ENCODE measurements at places on chromosomes 2 and 18.
A peak's percentile ranks its signal among the peaks of the same experiment; 100 is the strongest.

DNA sequence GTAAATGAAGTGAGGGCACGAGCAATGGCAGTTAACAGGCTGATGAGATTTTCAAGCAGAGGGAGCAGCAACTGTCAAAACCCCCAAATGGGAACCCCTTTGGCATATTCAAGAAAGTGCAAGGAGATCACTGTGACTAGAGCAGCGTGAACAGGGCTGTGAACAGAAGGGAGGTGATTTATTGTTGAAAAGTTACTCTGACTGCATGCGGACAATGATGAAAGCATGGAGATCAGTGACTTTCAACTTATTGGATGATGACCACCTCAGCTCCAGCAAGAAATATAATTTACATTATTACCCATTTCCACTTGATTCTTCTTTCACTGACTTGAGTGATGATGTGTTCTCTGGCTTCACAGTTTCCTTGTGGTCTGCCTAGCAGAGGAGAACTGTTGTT lies 187.8 kb upstream of the BOD1L2 start:
- DNase-seq = no peak

GRCh38 chr2:21282515-21282898 lies 158.7 kb downstream of the TDRD15 start:
- DNase-seq = no peak

GRCh38 chr2:146385031-146385430 lies 1459.8 kb upstream of the ACVR2A start:
- DNase-seq = no peak

DNA sequence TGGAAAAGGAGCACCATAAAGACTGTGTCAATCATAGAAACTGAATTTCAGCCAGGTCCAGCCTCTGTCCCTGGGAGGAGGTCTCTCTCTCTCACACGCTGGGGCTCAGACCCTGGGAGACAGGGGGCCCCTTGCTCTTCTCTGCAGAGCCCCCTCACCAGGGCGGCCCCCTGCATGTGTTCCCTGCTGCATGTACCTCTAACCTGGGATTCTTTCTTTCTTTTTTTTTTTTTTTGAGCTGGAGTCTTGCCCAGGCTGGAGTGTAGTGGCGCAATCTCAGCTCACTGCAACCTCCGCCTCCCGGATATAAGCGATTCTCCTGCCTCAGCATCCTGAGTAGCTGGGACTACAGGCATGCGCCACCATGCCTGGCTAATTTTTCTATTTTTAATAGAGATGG lies 46.5 kb downstream of the TPO start:
- no peak for DNase-seq

GRCh38 chr2:13611939-13612338 lies 895.2 kb downstream of the TRIB2 start:
- peak; percentile 7 for DNase-seq

DNA sequence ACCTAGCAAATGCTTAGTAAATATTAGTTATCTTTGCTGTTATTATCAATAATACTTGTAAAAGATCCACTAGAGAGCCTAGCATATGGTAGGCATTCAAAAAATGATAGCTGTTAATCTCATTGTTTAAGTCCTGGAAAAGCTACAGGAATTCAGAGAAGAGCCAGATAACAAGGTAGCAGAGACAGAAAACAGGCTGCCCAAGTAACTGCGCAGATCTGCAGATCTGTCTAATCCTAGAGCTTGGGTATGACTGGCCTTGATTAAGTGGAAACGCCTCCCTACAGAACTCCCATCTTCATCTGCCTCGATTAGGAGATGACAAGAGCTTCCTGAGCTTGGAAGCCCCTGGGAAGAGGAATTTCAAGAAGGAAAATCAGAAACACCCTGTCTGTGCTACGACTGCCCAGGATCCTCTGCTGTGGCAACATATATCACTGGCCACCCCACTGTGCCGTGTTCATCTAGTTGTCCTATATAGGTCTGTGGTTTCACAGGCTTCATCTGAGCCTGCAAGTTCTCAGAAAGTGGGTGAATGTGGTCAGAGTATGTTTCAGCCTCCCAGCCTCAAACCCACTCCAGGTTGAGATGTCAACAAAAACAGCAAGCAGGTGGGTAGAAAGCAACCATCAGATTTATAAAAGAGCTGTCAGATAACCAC lies 151.5 kb upstream of the PKDCC start:
- DNase-seq = no peak

DNA sequence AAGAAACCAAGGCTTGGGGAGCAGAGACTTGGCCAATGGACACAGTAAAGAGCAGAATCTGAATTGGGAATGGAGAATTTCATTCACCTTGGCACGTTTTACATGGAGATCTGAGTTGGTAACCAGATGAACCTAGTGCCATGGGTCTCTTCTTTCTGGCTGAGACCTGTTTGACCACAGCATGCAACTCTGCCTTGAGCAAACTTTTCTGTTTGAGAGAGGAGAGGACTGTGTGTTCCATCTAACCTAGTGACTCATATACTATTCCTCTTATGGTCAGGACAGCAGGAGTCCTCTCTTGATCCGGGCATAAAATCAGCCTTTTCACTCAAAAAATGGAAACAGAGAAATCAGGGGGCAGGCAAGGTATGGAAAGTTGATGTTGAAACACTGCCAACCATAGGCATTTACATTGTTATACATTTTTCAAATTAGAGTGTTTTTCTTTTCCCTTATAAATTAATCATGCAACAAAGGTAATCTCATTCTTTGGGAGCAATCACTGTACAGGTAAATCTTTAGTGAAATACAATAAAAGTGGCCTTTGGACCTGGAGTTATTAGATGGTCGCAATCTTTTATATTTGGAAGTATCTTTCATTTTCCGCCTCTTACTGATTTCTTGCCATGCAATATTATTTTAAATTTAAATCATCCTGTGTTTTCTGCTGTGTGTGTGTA lies 86.7 kb downstream of the NRP2 start:
- no peak for DNase-seq

GRCh38 chr2:136208682-136209420 lies 90.9 kb upstream of the CXCR4 start:
- no peak for DNase-seq

DNA sequence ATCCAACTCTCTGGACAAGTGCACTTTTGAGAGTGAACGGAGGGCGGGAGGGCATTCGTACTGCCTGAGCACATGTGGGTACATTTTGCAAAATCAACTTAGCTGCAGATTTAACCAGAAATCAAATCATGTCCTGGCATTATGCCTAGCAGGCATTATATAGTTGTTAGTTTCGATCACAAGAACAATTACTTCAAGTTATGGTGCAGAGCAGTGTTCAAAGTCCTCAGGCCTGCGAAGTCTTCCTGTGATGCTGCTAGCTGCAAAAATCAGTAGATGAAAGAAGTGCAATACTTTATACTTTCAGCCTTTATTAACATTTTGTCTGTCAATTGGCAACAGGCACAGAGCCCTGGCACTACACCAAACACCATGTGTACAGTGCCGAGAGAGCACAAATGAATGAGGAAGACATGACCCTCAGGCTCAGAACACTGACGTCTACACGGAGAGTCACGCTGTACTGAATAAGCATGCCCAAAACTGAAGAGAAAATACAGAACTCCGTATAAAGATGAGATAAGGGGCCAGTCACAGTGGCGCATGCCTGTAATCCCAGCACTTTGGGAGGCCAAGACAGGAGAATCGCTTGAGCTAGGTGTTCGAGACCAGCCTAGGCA lies 92.1 kb upstream of the CREB1 start:
- DNase-seq = no peak

GRCh38 chr18:47779381-47779780 lies 151.1 kb downstream of the SMAD2 start:
- DNase-seq = no peak

GRCh38 chr2:190698895-190699294 lies 50.0 kb downstream of the NAB1 start:
- peak; percentile 25 for DNase-seq

GRCh38 chr18:61651880-61652268 lies 240.9 kb downstream of the RNF152 start:
- no peak for DNase-seq

DNA sequence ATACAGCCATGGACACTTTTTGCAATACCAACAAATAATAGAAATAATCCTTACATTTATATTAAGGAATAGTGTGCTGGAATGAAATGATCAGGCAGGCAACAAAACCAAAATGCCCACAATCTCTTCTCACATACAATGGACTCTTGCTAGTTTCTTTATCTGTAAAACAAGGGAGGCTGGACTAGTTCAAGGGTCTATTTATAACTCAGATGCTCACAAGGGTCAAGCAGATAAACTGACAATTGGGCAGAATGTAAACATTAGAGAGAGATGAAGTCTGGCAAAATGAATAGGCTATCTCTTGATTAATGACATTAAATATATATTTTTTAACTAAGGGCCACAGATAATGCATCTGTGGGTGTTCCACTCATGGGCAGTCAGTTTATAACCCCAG lies 11.4 kb downstream of the PPIL3 start:
- no peak for DNase-seq

DNA sequence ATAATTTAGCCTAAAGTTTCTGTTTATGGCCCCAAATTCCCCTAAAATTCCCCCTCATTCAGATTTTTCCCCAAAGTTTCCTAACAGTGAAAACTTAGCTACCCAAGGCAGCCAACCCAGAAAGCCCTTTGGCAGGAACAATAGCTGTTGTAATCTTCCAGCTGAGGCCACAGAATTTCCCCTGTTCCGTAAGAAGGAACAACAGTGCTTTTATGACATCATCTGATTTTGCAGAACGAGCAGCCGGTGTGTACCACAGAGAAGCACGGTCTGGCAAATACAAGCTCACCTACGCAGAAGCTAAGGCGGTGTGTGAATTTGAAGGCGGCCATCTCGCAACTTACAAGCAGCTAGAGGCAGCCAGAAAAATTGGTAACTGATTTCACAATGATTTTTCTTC lies 6.3 kb downstream of the TNFAIP6 start:
- no peak for DNase-seq

DNA sequence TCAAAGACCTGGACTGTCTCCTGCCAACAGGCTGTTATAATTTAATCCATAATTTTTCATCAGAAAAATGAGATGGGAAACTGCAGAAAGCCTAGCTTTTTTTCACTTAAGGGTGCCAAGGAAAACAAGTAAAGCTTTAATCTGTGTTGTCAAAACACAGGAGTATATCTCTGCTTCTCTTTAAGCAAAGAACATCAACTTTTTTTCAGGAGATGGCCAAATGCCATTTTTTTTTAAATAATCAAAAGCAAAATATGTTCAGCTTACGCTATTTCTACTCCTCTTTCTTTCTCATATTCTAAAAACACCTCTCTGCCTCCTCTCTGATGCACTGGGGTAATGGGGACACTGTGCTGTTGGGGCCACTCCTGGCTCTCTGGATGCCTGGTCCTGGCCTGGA lies 73.1 kb upstream of the NXPH2 start:
- DNase-seq = no peak

All from iPS DF 6.9 (cell line).